ENCODE measurements at places on chromosomes 2 and 18. TPM values are rescaled to one million over a fixed set of nuclear protein-coding genes. Genes with fewer than 3 reads are reported as not detected.

Gene EPHA4
- not detected for total RNA-seq

Gene MTCL1
- 0.43 TPM for total RNA-seq

Gene GYPC
- total RNA-seq = 156 TPM

Gene FBXO41
- 44.9 TPM for total RNA-seq

Gene MLPH
- not detected for total RNA-seq

- H3K4me1 ChIP-seq = no peaks in the 10 kb centered on the region
- no peak overlapping the region for H3K4me3 ChIP-seq
- no peaks in the 10 kb centered on the region for H3K27me3 ChIP-seq
- no peak overlapping the region for H3K27ac ChIP-seq
- no peaks in the 10 kb centered on the region for H3K36me3 ChIP-seq
These were observed 50.5 kb upstream of the TUBA3D start for GRCh38 chr2:131425231-131425941.

- peaks cover 22% of the 10 kb centered on the region for H3K4me1 ChIP-seq
- H3K27ac ChIP-seq = no peak overlapping the region
- no peaks in the 10 kb centered on the region for H3K27me3 ChIP-seq
- DNase-seq = peak; percentile 74
These were observed 4.0 kb downstream of the EGR4 start for GRCh38 chr2:73289304-73289703.

- DNase-seq = no peak
- no peaks in the 10 kb centered on the region for H3K4me1 ChIP-seq
- H3K27ac ChIP-seq = no peak overlapping the region
- H3K36me3 ChIP-seq = no peaks in the 10 kb centered on the region
- H3K27me3 ChIP-seq = 0 out of 2 replicates have a peak, but pooled peaks cover 2% of the 10 kb centered on the region
These were observed 35.7 kb downstream of the REEP1 start for GRCh38 chr2:86301711-86302202.

Gene AAMP
- total RNA-seq = 204 TPM

DNA sequence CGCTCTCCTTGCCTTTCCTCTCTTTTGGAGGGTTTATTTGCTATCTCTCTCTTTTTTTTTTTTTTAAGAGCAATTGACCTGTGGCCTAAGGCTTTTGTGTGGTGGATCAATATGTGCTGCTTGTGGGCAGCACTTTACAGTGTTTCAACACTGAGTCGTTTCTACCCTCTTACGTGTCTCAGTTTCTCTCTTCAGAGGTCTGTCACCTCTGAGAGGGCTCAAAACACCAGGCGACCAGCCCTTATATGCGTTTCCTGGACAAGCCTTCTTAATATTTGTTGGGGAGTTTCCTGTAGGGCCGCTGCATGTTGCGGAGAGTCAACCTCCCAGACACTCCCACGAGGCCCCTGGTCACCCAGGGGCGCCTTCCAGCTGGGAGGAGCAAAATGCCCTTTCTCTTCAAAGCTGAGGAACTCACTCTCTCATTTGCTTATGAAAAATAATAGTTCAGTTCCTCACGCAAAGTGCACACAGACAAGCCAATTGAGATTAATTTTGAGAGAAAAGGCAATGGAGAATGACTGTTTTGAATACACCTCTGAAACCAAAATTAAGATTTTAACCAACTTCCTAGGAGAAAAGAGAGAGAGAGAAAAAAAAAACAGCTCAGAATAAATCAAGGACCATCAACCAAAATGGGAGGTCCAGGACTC, 96.3 kb upstream of the B3GNT2 start:
- H3K27me3 ChIP-seq = no peaks in the 10 kb centered on the region
- no peak for DNase-seq
- H3K4me1 ChIP-seq = peaks cover 20% of the 10 kb centered on the region
- H3K36me3 ChIP-seq = no peaks in the 10 kb centered on the region
- no peak overlapping the region for H3K27ac ChIP-seq
- H3K4me3 ChIP-seq = no peak overlapping the region

Gene CCDC85A
- total RNA-seq = not detected

Gene ANKRD30B
- total RNA-seq = not detected

GRCh38 chr18:57062178-57062577, 84.7 kb upstream of the BOD1L2 start:
- no peak for DNase-seq
- no peak overlapping the region for H3K4me3 ChIP-seq
- no peaks in the 10 kb centered on the region for H3K36me3 ChIP-seq
- H3K27me3 ChIP-seq = no peaks in the 10 kb centered on the region

- no peaks in the 10 kb centered on the region for H3K27me3 ChIP-seq
- no peaks in the 10 kb centered on the region for H3K36me3 ChIP-seq
- H3K4me3 ChIP-seq = no peak overlapping the region
- H3K27ac ChIP-seq = no peak overlapping the region
These were observed 22.8 kb downstream of the ARHGAP28 start for GRCh38 chr18:6752202-6752860.

- no peak overlapping the region for H3K27ac ChIP-seq
- no peaks in the 10 kb centered on the region for H3K36me3 ChIP-seq
- no peak overlapping the region for H3K4me3 ChIP-seq
- no peak for DNase-seq
- H3K27me3 ChIP-seq = no peaks in the 10 kb centered on the region
These were observed 19.9 kb upstream of the SLC9A2 start for GRCh38 chr2:102599486-102599885.

Gene PTRHD1
- 14.4 TPM for total RNA-seq

GRCh38 chr2:182543741-182544525, 117.1 kb upstream of the PDE1A start:
- H3K36me3 ChIP-seq = no peaks in the 10 kb centered on the region
- no peaks in the 10 kb centered on the region for H3K27me3 ChIP-seq
- no peak overlapping the region for H3K4me3 ChIP-seq
- no peaks in the 10 kb centered on the region for H3K4me1 ChIP-seq
- DNase-seq = no peak

Gene SCYGR4
- not detected for total RNA-seq

Gene MITD1
- total RNA-seq = 55.6 TPM

DNA sequence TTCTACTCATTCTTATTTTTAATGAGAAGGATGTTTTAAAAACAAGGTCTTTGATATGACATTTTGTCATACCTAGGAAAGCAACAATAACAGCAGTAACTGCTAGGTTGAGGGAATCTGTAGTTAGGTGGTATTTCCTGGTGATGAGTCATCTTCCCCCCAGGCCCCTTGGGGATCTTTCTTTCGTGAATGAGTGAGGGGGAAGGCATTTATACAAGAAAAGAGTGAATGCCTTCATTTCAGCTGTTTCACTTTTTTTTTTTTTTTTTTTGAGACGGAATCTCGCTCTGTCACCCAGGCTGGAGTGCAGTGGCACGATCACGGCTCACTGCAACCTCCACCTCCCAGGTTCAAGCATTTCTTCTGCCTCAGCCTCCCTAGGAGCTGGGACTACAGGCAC, 108.6 kb downstream of the MAP4K4 start:
- H3K4me3 ChIP-seq = no peak overlapping the region
- no peak overlapping the region for H3K27ac ChIP-seq
- no peaks in the 10 kb centered on the region for H3K4me1 ChIP-seq
- H3K27me3 ChIP-seq = no peaks in the 10 kb centered on the region
- DNase-seq = no peak

DNA sequence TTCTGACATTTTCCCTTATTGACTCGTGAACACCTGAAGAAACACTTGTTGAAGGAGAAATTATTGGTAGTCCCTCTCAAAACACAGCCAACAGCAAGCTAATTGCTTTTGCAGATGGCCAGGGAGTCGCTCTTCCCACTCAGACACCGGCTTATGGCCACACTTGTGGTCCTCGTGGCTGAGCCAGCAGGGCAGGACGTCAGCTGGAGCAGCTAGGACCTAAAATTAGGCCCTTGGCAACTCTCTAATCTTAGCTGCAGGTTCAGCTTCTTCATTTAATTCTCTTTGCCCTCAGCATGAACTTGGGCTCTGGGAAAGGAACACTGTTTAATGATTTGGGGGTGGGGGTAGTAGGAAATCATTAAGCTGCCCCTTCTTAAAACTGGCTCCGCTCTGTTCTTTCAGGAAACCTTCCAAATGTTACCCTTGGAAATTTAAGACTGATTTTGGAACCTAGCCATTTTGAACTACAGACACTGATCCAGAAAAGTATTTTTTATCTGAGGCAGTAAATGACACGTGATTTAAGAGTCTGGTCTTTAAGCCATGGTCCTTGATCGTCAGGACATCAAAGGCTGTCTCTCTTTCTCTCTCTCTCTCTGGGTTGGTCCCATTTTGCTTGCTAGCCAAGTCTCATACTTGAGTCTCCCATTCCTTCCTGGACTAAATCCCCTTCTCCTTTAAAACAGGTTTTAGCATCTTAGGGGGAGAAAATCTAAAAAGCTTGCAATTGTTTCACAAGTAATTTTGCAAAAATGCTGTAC, 77.5 kb downstream of the CDK15 start:
- H3K27me3 ChIP-seq = no peaks in the 10 kb centered on the region
- 0 out of 2 replicates have a peak overlapping the region, but pooled peaks have one; percentile 1 for H3K4me3 ChIP-seq
- DNase-seq = peak; percentile 60
- no peaks in the 10 kb centered on the region for H3K36me3 ChIP-seq
- peak overlapping the region; percentile 40 for H3K27ac ChIP-seq

DNA sequence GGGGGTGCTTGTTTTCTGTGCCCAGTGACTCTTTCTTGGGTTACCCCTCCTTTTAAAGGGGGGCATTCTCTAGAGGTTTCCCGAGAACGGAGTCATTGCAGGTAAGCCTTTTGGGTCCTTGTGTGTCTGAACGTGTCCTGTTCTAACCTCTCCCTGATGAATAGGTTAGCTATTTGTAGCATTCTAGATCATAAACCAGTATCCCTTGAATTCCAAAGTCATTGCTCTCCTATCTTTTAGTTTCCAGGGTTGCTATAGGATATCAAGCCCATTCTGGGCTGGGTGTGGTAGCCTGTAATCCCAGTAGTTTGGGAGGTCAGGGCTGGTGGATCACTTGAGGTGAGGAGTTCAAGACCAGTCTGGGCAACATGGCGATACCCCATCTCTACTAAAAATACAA, 65.9 kb upstream of the YWHAQ start:
- DNase-seq = no peak
- no peaks in the 10 kb centered on the region for H3K36me3 ChIP-seq
- H3K27ac ChIP-seq = no peak overlapping the region
- no peaks in the 10 kb centered on the region for H3K27me3 ChIP-seq

- no peak for DNase-seq
- H3K4me1 ChIP-seq = no peaks in the 10 kb centered on the region
- peaks cover 4% of the 10 kb centered on the region for H3K27me3 ChIP-seq
- H3K4me3 ChIP-seq = no peak overlapping the region
- no peaks in the 10 kb centered on the region for H3K36me3 ChIP-seq
These were observed 108.0 kb downstream of the FAM168B start for GRCh38 chr2:130985206-130985780.

DNA sequence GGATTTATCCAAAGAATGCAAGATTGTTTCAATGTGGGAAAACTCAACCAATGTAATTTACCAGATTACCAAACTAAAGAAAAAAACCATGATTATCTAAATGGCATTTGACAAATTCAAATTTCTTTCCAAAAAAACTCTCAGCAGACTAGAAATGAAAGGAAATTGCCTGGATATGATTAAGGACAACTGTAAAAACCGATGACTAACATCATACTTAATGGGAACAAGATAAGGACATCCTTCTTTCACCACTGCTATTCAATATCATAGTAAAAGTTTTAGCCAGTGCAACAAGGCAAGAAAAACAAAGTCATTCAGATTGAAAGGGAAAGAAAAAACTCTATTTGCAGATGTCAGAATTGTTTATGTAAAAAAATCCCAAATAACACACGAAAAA, 4.4 kb upstream of the CCDC150 start:
- H3K27me3 ChIP-seq = no peaks in the 10 kb centered on the region
- H3K36me3 ChIP-seq = no peaks in the 10 kb centered on the region
- H3K4me1 ChIP-seq = peaks cover 5% of the 10 kb centered on the region
- no peak overlapping the region for H3K4me3 ChIP-seq
- H3K27ac ChIP-seq = no peak overlapping the region

Gene OXER1
- total RNA-seq = not detected

DNA sequence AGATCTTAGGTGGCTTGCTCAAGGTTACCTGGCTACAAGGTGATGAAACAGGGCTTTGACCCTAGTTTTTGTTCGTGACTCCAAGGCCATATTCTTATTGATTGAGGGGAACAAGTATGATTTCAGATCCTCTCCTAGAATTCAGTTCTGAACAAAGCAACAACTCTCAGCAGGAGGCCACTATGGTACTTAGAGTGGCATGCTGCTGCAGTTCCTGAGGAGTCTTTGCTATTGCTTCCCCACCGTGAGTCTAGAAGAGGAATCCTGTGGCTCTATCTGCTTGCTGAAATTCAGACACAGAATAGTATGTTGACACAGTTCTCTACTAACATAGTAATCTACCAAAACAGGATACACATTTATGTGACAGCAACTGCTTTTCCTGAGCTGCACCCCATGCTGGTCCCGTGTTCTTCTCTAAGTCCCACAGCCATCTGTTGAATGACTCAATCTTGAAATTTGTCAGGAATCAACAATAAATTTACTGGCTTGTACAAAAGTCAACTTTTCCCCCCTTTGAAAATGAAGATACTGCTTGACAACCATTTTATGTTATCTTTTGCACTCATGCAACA, 4.1 kb downstream of the TGFBRAP1 start:
- DNase-seq = no peak
- 0 out of 2 replicates have a peak overlapping the region, but pooled peaks have one; percentile 56 for H3K27ac ChIP-seq
- no peak overlapping the region for H3K4me3 ChIP-seq
- H3K36me3 ChIP-seq = peaks cover 20% of the 10 kb centered on the region
- peaks cover 58% of the 10 kb centered on the region for H3K4me1 ChIP-seq

DNA sequence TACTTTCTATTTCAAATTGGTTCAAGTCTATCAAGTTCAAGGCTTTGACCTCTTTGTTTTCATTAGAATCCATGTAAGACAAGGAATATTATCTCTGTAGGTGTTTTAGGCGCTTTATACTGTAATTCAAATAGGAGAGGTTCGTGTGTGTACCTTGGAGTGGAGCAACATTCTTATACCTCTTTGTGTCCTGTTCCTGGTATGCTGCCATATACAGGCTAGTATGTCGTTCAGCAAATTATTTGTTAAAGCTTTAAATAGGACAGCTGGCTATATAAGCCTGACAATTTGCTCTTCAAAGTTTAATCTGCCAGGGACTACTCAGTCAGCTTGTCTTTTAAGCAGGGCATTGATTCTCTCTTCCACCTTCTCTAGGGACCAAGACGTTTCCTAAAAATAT, 31.1 kb upstream of the SPAG16 start:
- H3K4me1 ChIP-seq = no peaks in the 10 kb centered on the region
- no peaks in the 10 kb centered on the region for H3K27me3 ChIP-seq
- DNase-seq = no peak
- H3K36me3 ChIP-seq = no peaks in the 10 kb centered on the region
- no peak overlapping the region for H3K4me3 ChIP-seq
- H3K27ac ChIP-seq = no peak overlapping the region

- no peak overlapping the region for H3K4me3 ChIP-seq
- H3K27ac ChIP-seq = no peak overlapping the region
- H3K36me3 ChIP-seq = no peaks in the 10 kb centered on the region
These were observed 189.5 kb upstream of the SPOPL start for GRCh38 chr2:138312061-138312460.

Gene AMER3
- total RNA-seq = not detected

GRCh38 chr2:97851172-97851571, 137.8 kb downstream of the ZAP70 start:
- no peak for DNase-seq
- H3K4me1 ChIP-seq = peaks cover 9% of the 10 kb centered on the region
- no peak overlapping the region for H3K4me3 ChIP-seq

- no peak overlapping the region for H3K27ac ChIP-seq
- no peaks in the 10 kb centered on the region for H3K36me3 ChIP-seq
- H3K4me1 ChIP-seq = no peaks in the 10 kb centered on the region
- no peak overlapping the region for H3K4me3 ChIP-seq
- no peak for DNase-seq
These were observed 88.3 kb downstream of the DSC3 start for GRCh38 chr18:30954262-30954661.

Gene SPP2
- not detected for total RNA-seq

All from Karpas-422 (cell line).